ENCODE measurements at places on chromosomes 6 and 20.

DNA sequence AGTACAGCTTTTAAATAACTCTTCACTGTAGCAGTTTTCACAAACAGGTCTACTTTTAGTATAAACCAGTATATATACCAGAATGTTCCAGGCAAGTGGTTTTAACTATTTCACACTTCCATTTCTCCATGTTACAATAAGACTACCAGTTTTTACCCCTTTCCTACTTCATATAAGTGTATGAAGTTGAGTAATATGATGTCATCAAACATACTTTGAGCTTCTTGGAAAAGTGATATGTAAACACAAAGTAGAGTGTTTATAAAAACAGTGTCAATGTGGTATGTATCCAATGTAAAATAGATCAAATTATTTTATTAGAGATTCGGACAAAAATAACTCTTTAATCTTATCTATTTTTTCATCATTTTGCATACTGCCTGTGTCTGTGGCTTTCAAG lies 2.5 kb upstream of the PAQR8 start:
- no peak for DNase-seq

GRCh38 chr20:43916073-43916880 lies 1.6 kb downstream of the TOX2 start:
- DNase-seq: no peak

- no peak for DNase-seq
These were observed 452 bp downstream of the TRAF3IP2 start for GRCh38 chr6:111605100-111605751.

GRCh38 chr6:151147118-151147832 lies 92.5 kb upstream of the AKAP12 start:
- DNase-seq: no peak

- no peak for DNase-seq
These were observed 126.8 kb downstream of the MAP3K7 start for GRCh38 chr6:90460051-90460450.

DNA sequence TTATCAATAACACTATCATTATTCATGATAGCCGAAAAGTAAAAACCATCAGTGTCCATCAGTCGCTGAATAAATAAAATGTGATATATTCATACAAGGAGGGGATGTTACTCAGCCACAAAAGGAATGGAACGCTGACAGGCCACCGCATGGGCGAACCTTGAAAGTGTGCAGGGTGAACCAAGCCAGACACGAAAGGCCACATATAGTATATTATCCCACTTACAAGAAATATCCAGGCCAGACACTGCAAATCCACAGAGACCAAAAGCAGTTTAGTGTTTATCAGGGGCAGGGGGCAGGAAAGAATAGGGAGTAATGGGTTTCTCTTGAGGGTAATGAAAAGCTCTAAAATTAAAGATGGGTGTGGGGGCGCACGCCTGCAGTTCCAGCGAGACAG lies 5.7 kb downstream of the SOX18 start:
- no peak for DNase-seq

GRCh38 chr20:1334370-1334731 lies 5.4 kb upstream of the SDCBP2 start:
- DNase-seq: no peak

- DNase-seq: no peak
These were observed 18.2 kb downstream of the STMND1 start for GRCh38 chr6:17120019-17120418.

DNA sequence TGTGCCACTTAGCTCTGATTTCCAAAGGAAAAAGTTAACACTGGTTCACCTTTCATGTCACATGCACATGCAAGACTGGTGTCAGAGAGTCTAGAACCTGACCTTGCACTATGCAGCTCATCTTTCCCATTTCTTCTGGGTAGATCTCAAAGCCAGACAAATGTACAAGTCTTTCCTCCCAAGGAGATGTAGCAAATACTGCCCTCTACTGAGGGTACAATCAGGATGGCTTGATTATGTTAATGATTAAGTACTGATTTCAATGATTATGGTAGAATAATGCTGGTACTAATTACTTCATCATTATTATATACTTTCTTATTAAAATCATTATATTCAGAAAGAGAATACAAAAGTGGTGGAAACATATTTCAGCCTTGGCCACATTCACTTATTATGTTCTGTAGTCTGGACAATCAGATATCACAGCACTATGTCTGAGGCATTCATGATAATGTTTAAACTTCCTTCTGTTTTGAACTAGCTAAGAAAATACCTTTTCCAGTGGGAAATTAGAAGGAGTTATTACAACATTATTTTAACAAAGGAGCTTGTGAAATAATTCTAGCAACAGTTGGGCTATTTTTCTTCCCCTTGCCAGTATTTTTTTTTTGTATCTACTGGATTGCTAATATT lies 68.5 kb upstream of the FOXO3 start:
- peak; percentile 4 for DNase-seq

DNA sequence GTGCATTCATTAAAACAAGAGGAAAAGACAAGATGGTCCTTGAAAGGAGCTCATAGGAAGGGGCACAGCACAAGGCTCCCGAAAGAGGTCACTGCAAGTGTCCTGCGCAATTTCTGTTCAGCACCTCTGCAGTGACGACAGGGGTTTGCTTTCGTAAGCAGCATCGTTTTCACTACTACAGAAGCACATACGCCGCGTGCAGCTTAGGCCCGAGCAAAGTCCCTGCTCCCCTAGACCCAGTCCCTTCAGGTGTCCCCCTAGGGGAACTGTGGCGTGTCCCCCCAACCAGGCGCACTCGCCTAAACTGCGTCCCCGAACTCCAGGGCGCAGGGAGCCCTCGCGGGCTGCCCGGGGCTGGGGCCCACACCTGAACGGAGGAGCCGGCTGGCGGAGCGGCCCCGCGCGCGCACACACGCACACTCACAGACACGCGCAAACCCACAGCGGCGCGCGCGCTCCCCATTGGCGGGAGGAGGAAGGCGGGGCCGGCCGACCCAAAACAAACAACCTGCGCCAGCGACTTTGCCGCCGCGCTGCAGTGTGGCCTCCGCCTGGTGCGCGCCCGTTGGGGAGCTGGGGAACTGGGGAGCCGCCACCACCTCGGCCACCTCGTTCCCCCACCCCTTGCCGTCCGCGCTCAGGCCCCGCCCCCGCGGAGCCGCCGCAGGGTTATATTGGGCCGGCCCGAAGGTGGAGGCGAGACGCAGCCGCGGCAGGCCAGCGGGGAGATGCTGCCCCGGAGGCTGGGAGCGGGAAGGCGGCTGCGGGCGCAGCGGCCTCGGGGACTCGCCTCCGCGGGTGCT lies at the start of gene FOXQ1:
FOXQ1 (plus strand) TSS at position 699 of the 803 bp plus-strand sequence. CDS start 607 bp downstream, outside the sequence.
- DNase-seq: no peak

Data from DMS153 (cell line).